SK-N-MC (cell line): ENCODE measurements at places on chromosomes 1 and 21.

DNA sequence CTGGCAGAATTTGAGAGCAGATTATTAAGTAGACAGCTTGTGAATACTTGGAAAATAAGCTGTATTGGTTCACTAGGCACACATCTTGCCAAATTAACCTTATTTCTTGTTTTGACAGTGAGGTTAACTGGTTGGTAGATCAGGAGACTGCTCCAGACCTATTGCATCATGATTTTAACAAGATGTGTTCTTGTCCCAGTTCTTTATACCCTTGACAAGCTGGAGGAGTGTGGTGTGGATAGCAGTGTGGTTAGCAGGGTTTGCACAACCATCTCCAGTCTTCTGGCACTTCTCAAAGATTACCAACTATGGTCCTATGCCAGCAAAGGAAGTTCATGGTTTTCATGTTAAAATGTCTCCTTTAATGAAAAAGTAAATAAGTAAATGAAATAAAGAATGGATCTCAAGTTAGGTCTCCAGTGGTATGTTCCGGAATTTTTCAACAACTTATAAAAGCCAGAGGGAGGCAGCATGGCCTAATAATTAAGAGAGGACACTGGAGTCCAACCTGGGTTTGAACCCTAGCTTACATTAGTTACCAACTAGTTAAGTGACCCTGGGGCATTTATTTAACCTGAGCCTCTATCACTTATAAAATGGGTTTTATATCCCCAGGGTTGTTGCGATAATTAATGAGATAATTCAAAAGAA is 34.1 kb downstream of the DDX20 start:
- no peak for DNase-seq

DNA sequence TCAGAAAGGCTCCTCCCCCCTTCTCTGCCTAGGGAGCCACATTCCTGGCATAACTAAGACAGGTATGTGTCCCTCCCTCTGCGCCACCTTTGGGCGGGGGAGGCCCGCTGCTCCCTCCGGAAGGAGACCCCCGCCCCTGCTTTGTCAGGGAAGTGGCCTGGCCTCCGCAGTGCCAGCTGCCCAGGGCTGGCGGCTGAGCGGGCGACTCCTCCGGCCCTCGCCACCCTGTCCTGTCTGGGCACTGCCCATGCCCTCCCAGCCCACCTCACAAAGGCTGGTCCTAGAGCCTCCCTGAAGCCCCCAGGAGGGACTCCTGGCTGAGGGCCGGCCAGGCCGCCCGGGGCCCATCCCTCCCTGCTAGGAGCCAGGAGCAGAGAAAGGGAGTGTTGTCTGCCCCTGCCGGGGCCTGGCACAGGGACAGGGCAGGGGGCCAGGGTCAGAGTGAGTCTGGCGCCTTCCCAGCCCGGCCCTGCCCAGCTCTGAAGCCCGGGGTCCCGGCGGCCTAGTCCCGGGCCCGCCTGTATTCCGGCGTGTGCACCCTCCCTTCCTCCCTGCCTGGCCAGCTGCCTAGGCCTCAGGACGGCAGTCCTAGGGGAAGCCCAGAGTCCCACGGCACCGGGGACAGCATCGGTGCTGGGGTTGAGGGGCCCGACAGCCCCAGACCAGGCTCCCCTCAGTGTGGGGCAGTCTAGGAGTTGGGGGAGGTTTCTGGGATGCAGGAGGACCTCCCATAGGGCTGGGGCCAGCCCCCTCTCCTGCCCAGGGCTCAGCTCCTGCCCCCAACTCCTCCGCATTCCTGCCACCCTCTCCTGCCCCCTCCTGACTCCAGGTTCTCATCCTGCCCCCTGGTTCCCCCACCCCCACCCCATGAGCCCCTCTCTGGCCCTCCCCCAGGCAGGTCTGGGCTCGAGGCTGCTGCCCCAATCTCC is 5.1 kb downstream of the AGRN start:
- no peak for DNase-seq

GRCh38 chr1:55650444-55650843 is 435.3 kb upstream of the USP24 start:
- DNase-seq: no peak

DNA sequence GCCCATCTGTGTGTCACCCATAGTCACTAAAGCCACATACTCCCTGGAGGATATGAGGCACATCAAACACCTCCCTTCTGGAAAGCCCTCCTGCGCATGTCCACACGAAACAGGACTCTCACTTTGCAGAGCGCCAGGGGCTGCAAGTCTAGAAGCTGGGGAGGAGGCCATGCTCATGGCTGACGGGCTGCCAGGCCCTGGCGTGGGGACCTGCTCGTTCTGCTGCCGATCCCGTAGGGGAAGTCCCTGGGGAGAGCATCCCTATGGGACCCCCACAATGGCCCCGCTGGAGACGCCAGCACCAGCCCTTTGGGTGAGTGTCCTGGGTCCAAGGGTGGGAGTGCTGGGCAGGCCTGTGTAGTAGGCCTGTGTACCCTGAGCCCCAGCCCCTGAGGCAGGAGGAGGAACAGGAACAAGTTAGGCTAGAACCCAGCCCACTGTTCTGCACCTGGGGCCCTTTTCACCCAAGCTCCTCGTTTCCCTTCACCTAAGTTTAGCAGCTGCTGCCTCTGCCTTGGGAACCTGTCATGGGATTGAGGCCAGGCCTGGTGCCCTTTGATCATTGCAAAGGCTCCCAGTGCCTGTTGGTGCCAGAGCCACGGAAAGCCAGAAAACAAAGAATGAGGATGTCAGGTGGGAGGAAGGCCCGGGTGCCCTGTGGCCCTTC is 9.9 kb downstream of the FAM3B start:
- no peak for DNase-seq

DNA sequence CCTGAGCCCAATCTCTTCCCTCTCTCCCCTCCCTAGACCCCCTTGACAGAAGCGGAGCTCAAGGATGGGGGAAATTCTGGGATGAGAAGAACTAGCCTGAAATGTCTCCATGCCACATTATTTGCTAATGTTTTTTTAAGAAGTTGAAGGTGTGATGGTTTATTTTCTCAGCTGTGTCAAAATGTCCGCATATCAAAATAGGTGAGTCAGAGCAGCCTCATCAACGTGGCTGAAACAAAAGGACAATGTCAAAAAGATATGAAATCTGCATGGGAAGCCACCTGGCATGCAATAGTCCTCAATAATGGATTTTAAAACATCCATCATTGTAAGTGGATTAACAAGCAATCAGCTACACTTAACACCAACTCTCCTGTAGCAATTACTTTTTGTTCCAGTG is 101.4 kb downstream of the BEND5 start:
- DNase-seq: no peak

GRCh38 chr1:116515702-116516101 is 55.1 kb downstream of the CD58 start:
- DNase-seq: no peak

- DNase-seq: no peak
Observed at GRCh38 chr1:211551638-211552460, 27.1 kb downstream of the SLC30A1 start.
